Stimulated activated naive CD4-positive, alpha-beta T cell treated with Interleukin-2 at 50 U/mL for 16 hours (primary cell): ENCODE measurements at places on chromosomes 6 and 20.

GRCh38 chr6:114375541-114376192 lies 32.8 kb upstream of the HS3ST5 start:
- no peak for DNase-seq

DNA sequence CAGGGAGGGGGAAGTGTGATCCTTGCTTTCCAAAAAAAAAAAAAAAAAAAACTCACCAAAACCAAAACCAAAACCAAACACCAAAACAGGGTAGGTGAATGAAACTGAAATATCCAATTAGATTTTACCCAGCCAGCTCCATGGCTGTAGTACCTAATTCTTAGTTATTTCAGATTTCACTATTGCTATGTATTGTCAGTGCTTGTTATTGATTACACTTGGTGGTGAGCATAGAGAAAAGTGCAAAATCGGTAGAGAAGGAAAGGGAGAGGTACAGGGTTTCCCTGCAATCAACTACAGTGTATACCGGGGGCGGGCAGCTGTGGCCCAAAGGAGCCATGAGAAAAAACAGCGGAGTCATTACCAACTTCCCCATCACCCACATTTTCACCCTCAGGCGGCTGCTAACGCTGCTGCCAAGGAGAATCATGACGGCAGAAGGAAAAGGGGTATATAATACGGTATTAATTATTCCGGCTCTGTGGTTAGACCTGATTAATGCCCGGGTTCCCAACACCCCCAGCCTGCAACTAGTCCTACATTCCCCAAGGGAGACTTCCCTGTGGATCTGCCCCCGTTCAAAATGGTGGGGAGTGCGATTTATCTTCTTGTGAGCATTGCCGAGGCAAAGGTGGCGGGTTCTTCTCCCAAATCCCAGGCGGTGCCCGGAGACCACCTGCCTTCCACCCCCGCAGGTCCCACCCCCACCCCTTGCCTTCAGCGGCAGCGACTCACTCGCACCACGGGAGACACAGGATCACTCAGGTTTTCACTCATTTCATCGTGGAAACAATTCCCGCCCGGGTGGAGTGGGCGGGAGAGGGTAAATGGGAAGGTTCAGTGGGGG lies at the start of gene C6orf62:
C6orf62 (minus strand) TSS at position 30 of the 847 bp plus-strand sequence. CDS start 486 bp downstream, outside the sequence.
- peak; percentile 70 for DNase-seq

DNA sequence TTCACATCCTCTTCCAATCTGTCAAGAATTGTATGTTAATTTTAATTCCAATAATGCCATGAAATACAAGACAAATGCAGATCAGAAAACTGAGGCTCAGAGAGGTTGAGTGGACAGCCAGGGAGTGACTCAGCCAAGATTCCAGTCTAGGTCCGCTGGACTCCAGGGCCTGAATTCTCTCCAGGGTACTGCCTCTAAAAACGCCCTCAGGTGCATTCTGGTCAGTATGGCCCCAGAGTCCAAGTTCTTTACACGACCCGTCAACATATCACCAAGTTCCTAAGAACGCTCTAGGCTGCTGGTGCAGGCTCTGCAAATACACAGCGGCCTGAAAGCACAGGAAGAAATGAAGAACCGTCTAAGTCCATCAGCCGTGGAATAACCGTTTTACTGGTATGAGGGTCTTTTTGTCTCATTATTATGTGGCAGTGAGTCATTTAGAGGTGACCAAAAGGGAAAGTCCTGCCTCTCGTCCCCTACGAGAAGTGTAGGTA lies 709 bp upstream of the ASXL1 start:
- DNase-seq, result no peak

DNA sequence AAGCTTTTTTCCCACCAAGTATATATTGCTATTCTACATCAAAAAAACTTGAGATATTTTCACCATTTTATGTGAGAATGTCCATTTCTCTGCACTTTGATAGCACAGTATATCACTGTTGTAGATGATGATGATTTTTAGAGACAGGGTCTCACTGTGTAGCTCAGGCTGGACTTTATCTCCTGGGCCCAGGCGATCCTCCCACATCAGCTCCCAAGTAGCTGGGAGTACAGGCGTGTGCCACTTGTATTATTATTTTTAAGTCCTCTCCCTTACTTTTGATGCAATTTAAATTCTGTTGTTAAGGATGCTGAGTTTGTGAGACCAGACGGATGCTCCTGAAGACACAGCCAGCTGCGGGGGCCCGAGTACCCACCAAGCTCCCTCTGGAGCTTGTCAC lies 326.8 kb downstream of the QKI start:
- DNase-seq, result no peak

DNA sequence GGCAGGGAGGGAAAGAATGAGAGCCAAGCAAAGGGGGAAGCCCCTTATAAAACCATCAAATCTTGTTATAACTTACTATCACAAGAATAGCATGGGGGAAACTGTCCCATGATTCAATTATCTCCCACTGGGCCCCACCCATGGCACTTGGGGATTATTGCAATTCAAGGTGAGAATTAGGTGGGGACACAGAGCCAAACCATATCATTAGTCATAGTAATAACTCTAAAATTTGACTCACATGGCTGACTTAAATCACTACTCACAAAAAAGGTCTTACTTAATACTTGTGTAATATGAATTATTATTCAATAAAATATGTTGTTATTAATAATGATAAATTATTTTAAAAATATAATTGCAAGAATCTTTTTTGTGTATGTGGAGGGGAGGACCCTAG lies 178.1 kb upstream of the TCF21 start:
- no peak for DNase-seq

DNA sequence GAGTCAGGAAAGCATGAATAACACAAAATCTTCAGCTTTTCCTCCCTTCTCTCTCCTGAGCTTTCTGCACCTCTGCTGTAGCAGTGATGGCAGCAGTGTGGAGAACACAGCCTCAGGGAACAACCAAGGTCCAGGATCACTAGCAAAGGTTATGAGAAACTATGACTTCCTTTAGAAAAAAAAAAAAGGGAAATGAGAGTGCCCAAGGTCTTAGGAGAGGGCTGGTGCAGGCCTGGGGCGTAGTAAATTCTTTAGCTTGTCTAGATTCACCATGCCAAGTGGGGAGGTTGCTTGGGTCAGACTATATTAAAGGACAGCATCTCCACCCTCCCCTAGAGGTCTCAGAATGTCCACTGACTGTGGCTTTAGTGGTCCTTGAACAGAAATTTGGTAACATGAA lies 40.4 kb upstream of the POLR1H start:
- no peak for DNase-seq

DNA sequence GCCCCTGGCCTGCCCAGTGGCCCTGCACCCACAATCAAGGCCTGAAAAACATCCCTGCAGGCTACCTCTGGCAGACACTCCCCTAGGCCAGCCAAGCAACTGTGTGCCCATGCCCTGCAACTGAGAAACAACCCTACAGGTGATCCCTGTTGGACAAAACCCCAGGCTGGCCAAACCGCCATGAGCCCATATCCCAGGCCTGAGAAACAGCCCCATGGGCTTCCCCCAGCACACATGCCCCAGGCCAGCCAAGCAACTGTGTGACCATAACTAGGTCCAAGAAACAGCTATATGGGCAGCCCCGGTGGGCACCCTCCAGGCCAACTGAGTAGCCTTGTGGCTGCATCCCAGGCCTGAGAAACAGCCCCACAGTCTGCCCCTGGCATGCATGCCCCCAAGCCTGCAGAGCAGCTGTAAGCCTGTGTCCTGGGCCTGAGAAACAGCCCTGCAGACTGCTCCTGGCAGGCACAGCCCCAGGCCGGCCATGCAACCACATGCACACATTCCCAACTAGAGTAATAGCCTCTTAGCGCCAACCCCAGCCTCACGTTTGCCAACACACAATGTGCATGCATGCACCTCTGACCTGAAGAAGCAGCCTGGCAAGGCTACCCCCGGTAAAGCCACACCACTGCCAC lies 41.0 kb upstream of the SRSF6 start:
- no peak for DNase-seq

- DNase-seq, result peak; percentile 22
These were observed 21.3 kb upstream of the RREB1 start for GRCh38 chr6:7086488-7086887.

GRCh38 chr6:42335896-42336295 lies 115.8 kb downstream of the TRERF1 start:
- no peak for DNase-seq

- no peak for DNase-seq
These were observed 143.2 kb downstream of the PREX1 start for GRCh38 chr20:48684501-48685041.

DNA sequence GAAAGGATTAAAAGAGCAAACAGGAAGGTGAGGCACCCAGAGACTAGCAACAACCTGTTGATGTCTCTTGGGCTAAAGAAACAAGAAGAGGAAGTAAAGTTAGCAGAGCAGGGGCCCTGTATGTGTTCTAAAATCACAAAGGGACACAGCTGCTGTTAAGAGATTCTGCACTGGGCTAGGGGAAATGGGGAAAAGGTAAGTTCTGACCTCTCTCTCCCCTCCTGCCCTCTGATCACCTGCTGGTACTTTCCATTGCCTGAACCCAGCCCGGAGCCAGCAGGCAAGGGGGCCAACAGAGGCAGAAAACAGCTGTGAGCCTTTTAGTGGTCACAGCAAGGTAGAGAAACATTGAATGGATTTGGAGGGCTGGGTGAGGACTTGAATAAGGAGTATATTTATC lies 13.5 kb upstream of the CNR1 start:
- DNase-seq, result no peak

DNA sequence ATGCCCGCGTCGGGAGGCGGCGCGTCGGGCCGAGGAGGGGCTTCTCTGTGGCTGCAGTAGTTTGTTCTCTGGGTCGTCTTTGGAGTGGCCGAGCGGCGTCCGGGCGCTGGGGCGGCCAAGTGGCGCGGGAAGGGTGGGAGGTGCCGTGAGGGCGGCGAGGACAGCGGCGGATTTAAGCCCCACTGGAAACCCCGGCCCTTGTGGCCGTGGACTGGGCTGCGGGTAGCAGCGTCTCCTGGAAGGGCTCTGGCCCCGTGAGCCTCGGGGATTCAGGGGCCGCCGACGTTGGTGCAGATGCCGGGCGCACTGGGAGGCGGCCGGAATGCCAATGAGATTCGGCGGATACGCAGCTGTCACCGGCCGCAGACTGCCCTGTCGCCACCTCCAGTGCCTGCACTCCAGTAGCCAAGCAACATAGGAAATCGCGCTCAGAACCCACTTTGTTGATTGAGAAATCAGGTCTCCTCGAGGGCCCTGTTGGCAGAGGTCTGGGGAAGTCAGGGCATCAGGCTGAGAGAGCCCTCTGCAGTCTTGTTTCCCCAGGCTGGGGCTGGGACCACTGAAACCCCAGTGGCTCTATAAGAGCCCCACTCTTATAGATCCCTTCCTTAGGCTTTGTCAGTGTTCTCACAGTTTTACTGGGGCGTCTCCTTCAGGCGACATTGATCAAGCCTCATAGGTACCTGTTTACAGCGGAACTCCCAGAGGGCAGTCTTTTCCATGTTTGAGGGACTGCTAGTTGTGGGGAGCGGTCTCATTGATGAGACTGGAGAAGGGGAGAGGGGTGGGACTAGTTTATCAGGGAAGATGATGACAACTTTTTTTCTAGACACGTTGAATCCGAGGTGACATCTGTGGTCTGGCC lies 642 bp downstream of the GZF1 start:
- DNase-seq, result no peak

GRCh38 chr20:18496042-18496441 lies 983 bp downstream of the RBBP9 start:
- DNase-seq, result no peak

DNA sequence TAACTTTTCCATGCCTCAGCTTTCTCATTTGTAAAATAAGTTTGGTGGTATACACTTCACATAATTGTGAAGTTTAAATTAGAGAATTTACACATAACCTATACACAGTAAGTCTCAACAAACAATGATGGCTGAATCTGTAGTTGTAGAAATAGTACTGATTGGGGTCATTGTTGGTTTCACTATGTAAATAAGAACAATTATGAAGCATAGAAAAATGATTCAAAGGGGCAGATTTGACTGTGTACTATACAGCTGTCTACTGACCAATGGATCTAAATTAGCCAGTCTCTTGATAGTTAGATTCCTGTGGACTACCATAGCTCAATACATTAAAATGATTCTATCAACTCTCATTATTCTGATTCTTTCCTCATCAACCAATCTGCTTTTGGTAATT lies 181.1 kb upstream of the STXBP5 start:
- no peak for DNase-seq

- DNase-seq, result no peak
These were observed 30.0 kb downstream of the SLC22A16 start for GRCh38 chr6:110446405-110446804.

DNA sequence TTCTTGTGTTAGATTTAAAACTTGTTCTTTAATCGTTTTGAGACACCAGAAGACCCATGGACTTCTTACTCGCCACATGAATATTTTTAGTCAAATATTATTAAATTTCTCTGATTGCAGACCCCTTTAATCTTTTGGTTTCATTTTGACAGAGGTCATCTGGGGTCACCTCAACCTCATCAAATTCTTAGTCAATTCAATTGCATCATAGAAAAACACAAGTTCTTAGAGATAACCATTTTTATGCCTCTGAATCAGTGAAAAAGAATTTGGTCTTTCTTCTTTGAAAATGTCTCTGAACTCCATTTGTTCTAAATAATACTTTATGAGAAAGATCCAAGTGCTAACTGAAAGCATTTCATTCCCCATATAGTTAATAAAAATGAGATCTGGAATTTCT lies 55.2 kb upstream of the CBLN4 start:
- DNase-seq, result no peak
